Activated naive CD4-positive, alpha-beta T cell treated with anti-CD3 and anti-CD28 coated beads for 36 hours (primary cell): ENCODE measurements at places on chromosomes 2 and 18. TPM values are rescaled to one million over a fixed set of nuclear protein-coding genes. Genes with fewer than 3 reads are reported as not detected.

COLEC11 gene
- total RNA-seq = 0.15 TPM

SMCHD1 gene
- 91.5 TPM for total RNA-seq

SDC1 gene
- 0.67 TPM for total RNA-seq

RPRM gene
- total RNA-seq = not detected

SLC9A4 gene
- total RNA-seq = 0.10 TPM

TMEM163 gene
- not detected for total RNA-seq

LOXHD1 gene
- total RNA-seq = not detected

COQ10B gene
- 17.5 TPM for total RNA-seq

PRSS56 gene
- not detected for total RNA-seq

CTAGE1 gene
- total RNA-seq = not detected

C2orf72 gene
- total RNA-seq = not detected

SEPTIN2 gene
- 227 TPM for total RNA-seq

GAD1 gene
- 0.86 TPM for total RNA-seq

PMS1 gene
- 32.5 TPM for total RNA-seq

RNMT gene
- 27.4 TPM for total RNA-seq

ZAP70 gene
- total RNA-seq = 167 TPM

LRRTM1 gene
- not detected for total RNA-seq

REG1B gene
- not detected for total RNA-seq

SGPP2 gene
- 7.1 TPM for total RNA-seq
